ENCODE measurements at places on chromosomes 11 and 22. TPM values are rescaled to one million over a fixed set of nuclear protein-coding genes. Genes with fewer than 3 reads are reported as not detected.
A peak's percentile ranks its signal among the peaks of the same experiment; 100 is the strongest.

DTX4 gene
- total RNA-seq: 3.6 TPM

DNA sequence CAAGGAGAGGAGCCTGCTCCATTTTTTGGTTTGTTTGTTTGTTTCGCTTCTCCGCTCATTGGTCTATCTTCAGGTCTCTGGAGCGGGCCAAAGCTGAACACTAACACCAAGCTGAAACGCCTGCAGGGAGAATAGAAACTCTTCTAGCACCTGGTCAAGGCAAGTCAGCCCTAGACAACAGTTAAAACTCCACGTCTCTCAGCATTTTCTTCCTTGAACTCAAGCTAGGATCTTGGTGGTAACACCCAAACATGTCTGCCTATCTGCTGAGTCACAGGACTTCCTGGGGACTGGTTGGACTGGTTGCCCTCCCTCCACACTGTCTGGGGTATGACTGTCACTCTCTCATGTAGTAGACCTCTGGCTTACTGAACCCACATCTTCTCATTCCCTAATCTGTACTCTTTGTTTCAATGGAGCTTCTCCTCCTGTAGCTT, 23.9 kb upstream of the RBFOX2 start:
- no peak overlapping the region for H3K4me3 ChIP-seq
- no peaks in the 10 kb centered on the region for H3K27me3 ChIP-seq
- no peaks in the 10 kb centered on the region for H3K36me3 ChIP-seq
- no peak for DNase-seq
- H3K4me1 ChIP-seq: no peaks in the 10 kb centered on the region
- H3K27ac ChIP-seq: no peak overlapping the region

- H3K27ac ChIP-seq: no peak overlapping the region
- H3K27me3 ChIP-seq: no peaks in the 10 kb centered on the region
- peaks cover 62% of the 10 kb centered on the region for H3K36me3 ChIP-seq
- no peaks in the 10 kb centered on the region for H3K4me1 ChIP-seq
- no peak overlapping the region for H3K4me3 ChIP-seq
- no peak for DNase-seq
Observed at GRCh38 chr11:59801981-59802638, 8.5 kb downstream of the MRPL16 start.

CCDC15 gene
- 0.41 TPM for total RNA-seq

GRCh38 chr11:102177974-102178631, 67.9 kb downstream of the YAP1 start:
- H3K36me3 ChIP-seq: peaks cover 10% of the 10 kb centered on the region
- no peaks in the 10 kb centered on the region for H3K27me3 ChIP-seq
- H3K27ac ChIP-seq: peak overlapping the region; percentile 64
- H3K4me3 ChIP-seq: no peak overlapping the region
- DNase-seq: no peak

DNA sequence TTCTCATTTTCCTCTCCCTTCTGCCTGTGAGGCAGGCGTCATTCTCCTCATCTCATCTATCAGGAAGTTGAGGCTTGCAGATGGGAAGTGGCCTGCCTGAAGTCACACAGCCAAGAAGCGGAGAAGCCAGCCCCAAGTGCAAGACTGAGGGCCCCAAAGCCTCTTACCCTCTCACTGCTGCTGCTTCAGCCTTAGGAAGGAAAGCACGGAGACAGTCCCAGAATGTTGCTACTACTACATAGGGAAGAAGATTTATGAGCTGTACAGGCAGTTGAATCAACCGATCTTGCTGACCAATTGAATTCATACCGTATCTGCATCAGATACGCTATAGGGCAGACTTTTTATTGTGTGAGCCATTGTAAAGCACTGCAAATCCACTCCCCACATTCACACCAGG, 89.0 kb downstream of the CWC15 start:
- H3K36me3 ChIP-seq: no peaks in the 10 kb centered on the region
- DNase-seq: no peak
- no peaks in the 10 kb centered on the region for H3K27me3 ChIP-seq
- H3K4me1 ChIP-seq: peaks cover 29% of the 10 kb centered on the region
- H3K27ac ChIP-seq: no peak overlapping the region

B3GAT1 gene
- total RNA-seq: not detected
